ENCODE measurements at places on chromosomes 16 and 17. TPM values are rescaled to one million over a fixed set of nuclear protein-coding genes. Genes with fewer than 3 reads are reported as not detected.

DNA sequence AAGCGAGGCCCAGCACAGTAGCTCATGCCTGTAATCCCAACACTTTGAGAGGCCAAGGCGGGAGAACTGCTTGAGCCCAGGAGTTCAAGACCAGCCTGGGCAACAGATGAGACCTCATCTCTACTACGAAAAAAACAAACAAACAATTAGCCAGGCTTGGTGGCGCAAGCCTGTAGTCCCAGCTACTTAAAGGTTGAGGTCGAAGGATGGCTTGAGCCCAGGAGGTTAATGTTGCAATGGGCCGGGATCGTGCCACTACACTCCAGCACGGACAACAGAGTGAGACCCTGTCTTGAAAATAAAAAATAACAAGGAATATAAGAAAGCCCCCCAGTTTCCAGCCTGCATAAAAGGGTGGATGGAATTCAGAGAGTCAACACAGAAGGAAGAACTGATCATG is 40.3 kb downstream of the ARHGAP17 start:
- no peak for DNase-seq

GRCh38 chr16:76532188-76532973 is 255.2 kb downstream of the CNTNAP4 start:
- no peak for DNase-seq

LRRC37A2 gene
- total RNA-seq, result 9.6 TPM

GRCh38 chr17:67435122-67435521 is 58.0 kb downstream of the PITPNC1 start:
- DNase-seq, result no peak

GRCh38 chr17:252456-252855 is 71.0 kb upstream of the DOC2B start:
- no peak for DNase-seq

DNA sequence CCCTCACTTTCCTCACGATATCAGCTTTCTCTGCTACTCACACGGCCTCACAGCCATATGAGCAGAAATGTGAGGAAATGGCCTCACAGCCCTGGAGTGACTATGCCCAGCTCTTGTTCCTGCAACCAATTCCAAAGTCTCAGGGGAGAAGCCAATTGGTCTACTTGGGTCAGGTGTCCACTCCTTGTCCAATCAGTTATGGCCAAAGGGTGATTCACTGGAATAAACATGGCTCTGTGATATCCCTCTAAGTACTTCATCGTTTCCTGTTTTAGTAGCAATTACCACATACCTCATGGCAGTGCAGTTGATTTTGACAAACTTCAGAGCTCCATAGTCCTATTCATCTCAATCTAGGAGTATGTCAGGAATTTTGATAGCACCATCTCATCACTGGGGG is 195.4 kb downstream of the KATNIP start:
- no peak for DNase-seq

GRCh38 chr17:55275894-55276804 is 11.4 kb downstream of the HLF start:
- DNase-seq, result no peak

TGFB1I1 gene
- total RNA-seq, result 30.1 TPM

AIPL1 gene
- total RNA-seq, result not detected

- no peak for DNase-seq
Measured at GRCh38 chr17:80284631-80285030, 24.0 kb downstream of the RNF213 start.

- DNase-seq, result no peak
Measured at GRCh38 chr17:27635275-27635823, 4.4 kb downstream of the LGALS9 start.

All from breast epithelium (tissue), 4 donors.